ENCODE measurements at places on chromosomes 5 and 9.

- DNase-seq = no peak
Measured at GRCh38 chr9:105065098-105066088, 137.4 kb upstream of the ABCA1 start.

DNA sequence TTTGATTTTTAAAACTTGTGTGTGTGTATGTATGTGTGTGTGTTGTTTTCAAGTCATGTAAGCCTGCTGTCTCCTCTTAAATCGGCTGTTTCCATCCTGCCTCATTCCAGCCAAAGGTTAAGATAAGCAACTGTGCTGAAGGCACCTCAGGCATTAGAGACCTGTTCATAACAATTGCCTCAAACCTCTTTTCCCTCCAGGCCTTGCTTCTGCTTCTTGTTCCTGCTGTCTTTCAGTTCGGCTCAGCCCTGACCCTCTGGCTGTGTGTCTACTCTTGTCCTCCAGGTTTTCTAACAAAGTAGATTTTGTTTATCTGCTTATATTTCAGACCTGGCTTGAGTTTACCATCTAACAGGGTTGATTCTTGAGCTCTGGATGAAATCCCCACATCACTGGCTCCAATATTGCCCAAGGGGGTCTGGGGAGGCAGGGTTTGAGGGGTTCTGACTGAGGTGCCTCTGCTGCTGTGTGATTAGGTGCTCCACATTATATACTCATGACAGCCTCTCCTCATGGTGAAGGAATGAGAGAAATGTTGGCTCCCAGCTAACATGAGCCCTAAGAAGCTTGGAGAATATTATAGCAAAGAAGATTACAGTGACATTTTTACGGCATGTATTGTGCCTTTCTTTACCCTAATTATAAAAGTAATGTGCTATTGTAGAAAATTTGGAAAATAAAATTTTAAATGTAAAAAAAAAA, 229.7 kb upstream of the PIK3R1 start:
- DNase-seq = no peak

DNA sequence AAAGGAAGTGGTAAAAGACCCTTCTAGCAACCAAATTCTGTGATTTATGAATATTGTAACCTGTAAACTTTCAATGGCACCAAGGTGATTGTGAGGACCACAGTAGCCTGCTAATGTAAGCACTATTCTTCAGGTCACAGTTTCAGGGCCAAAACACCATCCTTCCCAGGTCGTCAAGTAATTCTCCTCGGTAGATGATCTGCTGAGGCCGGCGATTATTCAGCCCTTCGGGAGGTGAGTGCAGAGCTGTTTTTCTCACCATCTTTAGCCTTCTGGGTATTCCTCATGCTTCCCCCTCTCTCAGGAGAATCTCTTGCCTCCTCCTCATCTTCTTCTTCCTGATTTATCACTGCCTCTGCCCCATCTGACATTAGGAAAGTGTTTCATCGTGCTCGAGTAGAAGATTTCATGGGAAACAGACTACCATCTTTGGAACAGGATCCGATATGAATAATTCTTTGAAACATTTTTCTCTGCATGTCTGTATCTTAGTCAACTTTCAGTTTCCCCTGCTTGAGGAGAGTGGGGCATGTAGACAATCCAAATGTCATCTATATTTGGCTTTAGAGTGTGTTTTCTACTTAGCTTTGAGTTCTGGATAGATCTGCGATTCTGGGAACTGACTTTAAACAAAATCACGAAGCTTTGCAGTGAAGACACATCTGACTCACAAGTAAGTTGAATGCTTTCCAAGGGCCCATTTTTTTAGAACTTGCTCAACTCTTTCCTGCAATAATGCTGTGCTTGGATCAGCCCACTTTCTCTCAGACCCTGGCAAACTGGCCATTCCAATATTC, 173.9 kb downstream of the AOPEP start:
- no peak for DNase-seq

DNA sequence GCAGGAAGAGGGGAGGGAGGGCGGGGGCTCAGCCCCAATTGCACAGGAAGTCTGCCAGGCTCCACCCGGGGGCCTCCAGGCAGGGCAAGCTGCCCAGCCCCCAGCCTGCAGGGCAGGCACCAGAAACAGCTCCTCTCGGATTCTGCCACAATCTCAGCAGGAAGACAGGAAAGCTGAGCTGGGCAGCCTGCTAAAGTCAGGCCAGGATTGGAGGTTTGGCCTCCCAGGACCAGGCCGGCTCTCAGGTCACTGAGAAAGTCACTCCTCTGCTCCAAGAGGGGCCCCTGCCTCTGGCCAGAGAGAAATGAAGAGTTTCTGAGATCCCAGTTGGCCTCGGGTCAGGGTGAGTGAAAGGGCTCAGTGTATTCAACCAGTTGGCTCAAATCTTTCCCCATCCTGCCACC, 54.6 kb upstream of the STXBP1 start:
- DNase-seq = no peak

DNA sequence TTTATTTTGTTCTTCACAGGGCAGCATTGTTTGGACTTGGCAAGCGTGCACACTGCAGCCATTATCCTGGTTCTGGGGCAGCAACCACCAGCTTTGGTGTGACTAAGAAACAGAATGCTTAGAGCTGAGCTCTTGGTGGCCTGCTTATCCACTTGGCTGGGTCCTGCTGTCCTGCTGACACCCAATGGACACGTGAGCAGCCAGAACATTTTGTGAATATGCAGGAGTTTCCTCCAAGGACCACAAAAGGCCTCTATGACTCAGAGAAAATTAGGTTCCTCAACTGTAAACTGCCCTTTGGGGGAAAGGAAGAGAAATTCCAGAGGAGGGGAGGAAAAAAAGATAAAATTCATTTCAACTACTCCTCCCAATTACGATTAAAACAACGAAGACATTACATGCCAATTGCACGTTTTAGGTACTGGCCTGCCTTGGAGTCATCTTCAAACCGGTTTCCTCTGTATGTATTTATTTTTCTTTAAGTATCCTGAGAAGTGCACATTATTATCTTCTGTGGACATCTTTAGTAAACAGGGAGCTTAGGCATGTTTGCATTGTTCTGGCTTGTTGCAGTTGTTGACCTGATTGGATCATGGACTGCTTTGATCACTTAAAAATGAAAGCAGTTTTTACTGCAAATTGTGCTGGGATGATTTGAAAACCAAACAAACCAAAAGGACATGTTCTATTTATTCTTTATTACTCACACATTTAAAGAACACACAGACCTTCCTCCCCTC, 82.3 kb upstream of the TLE4 start:
- no peak for DNase-seq
